ENCODE measurements at places on chromosomes 7 and 10.

DNA sequence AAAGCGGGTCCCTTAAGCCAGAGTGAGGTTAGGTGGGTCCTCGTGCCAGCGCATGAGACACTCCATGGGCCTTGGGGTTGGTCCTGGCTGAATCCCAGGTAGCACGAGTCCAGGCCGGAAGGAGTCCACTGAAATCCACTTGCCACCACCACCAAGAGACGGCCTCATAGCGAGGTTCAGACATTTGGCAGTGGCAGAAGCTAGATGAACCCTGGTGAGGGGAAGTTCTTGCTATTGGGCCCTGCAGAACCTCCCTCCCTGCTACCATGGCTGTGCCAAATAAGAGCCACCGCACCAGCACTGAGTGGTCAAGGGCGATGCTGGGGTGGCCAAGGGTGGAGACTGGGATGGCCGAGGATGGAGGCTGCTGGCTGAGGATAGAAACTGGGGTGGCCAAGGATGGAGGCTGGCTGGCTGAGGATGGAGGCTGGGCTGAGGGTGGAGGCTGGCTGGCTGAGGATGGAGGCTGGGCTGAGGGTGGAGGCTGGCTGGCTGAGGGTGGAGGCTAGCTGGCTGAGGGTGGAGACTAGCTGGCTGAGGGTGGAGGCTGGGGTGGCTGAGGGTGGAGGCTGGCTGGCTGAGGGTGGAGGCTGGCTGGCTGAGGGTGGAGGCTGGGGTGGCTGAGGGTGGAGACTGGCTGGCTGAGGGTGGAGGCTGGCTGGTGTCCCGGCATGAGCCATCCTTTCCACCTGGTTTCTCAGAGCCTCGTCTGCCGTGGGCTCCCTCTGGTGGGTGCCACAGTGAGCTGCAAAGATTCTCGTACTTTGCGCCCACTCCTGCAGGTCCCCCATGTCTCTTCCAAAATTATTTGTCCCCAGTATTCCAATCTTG lies 88.2 kb downstream of the ELFN1 start:
- DNase-seq, result no peak

DNA sequence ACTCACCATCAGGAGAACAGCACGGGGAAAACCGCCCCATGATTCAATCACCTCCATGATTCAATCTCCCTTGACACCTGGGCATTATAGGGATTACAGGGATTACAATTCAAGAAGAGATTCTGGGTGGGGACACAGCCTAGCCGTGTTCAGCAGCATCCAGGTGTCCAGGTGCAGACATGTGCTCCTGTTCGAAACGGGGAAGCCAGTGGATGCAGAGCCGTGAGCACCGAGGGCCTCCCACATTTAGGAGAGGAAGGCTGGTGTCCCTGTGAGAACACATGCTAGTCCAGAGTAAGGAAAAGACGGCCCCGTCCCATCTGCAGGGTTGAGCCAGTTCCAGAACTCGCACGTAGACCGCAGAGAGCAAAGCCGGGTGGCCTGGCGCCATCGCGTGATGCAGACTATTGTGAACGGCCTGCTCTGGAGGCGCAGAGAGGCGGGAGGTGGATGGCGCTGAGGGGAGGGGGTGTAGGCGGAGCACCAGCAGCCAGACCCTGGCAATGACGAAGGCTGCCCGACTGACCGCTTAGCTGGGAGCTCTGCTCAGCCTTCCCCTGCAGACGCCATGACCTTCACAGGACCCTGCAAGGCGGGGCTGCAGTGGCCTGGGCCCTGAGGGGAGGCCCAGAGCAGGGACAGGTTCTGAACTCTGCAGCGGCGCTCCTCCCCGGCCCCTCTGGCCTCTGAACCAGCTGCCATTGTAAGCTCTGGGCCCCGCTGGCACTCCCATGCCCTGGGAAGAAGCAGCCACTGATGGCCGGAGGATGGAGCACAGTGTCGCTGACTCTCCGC lies 141.6 kb upstream of the TCERG1L start:
- no peak for DNase-seq

- DNase-seq, result no peak
These were observed 154.4 kb downstream of the CUBN start for GRCh38 chr10:16975188-16975587.

GRCh38 chr10:97494863-97495506 lies 3.2 kb downstream of the MMS19 start:
- no peak for DNase-seq

- DNase-seq, result no peak
These were observed 49.7 kb downstream of the UNC5B start for GRCh38 chr10:71262027-71262426.

DNA sequence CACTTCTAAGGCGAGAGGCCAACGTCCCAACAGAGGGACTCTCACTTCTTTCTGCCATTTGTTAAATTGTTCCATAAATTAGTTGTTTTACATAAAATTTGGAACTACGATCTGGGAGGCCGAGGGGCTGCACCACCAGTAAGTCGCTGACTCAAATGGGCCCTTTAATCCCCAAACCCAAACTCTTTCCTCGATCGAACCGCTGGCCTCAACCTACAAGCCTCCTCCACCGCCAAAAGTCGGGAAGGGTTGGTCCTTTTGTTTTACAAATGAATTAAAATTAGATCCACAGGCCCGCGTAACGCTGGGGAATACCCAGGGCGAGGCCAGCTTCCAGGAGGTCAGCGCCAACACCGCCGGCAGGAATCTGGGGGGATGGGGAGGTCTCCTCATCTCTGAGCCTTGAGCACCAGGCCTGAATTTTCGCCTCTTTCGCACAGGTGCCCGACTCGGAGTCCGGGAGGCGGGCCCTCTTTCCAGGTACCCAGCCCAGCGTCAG lies 1.2 kb upstream of the FOXI2 start:
- DNase-seq, result no peak

- no peak for DNase-seq
These were observed 19.7 kb downstream of the MBL2 start for GRCh38 chr10:52752801-52753445.

GRCh38 chr7:39971924-39972323 lies 21.9 kb downstream of the CDK13 start:
- no peak for DNase-seq

DNA sequence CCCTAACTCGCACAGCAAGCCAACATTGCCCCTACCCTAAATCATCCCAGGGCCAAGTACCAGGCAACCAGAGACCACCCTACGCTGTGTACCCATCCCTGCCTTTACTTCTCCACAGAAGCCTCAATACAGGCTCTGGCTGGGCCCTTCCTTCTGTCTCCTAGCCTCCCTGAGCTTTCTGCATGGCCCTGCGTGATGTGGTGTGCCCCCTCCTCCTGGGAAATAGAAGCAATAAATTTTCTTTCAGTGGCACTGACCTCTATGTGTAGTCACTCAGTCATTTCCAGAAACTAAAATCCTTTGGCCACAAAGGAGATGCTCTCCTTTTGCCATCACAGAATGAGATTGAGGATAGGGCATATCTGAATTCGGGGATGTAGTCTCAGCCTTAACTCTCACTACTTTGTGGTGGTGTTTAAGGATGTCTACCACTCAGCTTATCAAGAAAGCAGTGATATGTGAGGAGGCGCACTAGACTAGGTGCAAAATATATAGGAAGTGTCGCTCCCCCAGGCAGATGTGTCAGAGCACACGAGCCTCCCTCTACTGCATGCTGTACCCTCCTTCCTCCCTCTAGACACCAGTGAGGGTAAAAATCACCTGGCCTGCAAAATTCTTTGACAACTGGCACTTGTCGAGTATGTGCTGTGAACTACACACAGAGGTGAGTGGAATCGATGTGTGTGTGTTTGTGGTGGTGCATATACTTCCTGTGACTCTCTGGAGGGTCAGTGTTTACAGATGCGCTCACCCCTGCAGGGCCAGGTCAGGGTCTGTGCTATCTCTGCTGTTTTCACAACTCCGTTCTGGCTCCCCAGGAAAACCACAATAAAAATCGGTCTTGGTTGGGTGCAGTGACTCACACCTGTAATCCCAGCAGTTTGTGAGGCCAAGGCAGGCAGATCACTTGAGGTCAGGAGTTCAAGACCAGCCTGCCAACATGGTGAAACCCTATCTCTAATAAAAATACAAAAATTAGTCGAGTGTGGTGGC lies 825.9 kb upstream of the IGFBP3 start:
- no peak for DNase-seq

DNA sequence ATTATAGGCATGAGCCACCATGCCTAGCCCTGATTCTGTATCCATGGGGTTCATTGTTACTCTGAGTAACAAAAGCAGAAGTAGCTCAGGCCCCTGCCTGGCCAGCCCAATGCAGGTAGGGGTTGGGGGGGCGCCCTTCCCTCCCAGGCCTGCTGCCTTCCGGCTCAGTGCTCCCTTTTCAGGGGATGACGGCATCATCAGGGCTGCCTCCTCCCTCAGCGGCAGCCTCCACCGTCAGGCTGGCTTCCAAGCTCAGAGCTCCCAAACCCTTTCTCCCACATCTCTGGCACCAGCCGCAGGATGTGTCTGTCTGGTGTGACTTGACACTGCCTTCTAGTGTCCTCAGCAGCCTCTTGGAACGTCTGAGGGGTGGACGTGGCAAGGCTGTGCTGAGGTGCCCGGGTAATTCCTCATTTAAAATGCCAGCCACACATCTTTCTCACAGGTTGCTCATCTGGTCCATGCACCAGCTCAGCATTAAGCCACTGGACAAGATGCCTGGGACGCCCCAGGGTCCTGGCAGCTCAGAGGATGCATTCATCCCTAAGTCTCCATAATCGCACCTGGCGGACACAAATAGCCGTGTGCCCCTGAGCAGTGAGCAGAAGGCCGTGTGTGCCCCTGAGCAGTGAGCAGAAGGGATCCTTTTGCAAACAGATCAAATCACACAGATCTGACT lies 38.2 kb downstream of the PAPOLB start:
- no peak for DNase-seq

DNA sequence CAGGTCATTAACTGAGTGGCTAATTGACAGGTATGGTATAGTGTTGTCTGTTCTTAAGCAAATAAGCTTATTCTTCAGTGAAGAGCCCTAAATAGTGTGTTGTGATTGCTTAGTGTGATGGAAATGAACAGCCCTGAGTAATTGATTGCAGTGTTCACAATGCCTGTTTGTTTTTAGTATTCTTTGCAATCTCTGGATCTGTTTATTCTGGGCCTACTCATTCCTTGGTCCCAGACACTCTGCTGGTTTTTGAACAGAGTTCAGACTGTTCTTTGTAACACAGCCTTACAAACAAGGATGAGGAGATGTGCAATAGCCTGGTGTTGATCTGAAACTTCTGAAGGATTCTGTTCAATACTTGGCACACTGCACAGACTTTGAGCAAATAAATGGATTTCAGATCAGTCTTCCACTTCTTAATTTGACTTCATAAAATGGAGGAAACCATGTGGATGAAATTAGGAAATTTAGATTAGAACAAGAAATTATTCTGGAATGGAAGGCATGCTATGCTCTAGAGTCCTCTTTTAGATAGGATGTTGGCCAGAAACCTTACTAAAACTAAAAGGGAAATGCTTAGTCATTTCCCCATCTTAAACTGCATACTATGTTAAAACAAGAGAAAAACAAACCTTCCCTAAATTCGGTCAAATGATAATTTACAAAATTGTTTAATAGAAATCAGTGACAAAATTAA lies 444.2 kb upstream of the SEMA3D start:
- no peak for DNase-seq

- DNase-seq, result no peak
These were observed 121.8 kb upstream of the HPS1 start for GRCh38 chr10:98568551-98568950.

DNA sequence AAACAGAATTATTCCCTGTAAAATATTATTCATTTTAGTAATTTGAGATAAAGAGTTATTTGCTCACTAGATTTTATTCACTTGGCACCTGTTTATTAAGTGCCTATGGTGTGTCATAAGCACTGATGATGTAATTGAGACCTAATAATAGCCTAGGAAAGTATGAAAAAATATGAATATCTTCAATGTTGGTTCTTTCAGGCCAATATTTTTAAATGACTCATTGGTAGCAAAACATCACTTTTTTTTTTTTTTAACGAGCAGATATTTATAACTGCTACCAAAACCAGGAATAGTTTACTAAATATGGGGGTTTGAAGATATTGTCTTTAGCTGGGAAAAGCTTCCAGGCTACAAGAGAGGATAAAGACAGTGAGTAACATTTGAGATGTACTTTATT lies 228.0 kb downstream of the PRKG1 start:
- no peak for DNase-seq

GRCh38 chr10:121418126-121418777 lies 180.0 kb downstream of the FGFR2 start:
- no peak for DNase-seq

DNA sequence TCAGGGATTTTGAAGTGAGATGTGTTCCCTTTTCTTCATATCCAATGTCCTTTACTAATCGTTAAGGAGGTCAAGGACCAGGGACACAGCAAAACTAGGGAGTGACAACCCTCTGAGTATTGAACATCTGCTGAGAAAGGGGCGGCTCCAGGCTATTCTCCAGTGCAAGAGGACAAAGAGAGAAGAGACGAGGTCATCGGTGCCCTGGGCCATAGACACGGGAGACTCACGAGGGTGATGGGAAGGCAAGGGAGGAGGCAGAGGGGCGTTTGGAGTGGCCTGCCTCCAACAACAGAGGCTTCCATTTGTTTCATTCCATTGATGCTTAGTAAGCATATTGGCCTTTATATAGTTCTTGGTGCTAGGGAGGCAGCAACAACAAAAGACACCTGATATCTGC lies 268.4 kb downstream of the CXCL12 start:
- no peak for DNase-seq

GRCh38 chr10:100826983-100827818 lies 81.8 kb downstream of the PAX2 start:
- no peak for DNase-seq

DNA sequence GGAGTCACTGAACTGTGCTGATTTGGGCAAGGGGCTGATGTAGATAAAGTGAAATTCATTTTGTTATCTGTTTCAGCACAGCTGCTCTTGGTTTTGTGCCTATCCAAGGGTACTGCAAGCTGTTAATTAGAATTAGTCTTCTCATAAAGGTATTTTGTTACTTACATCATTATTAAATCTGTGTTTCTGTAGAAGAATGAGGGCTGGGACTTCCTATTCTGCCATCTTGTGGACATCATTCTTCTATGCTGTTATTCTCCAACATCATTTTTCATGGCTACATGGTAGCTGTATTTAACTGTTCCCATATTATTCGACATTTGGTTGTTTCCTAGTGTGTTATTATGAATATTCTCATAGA lies 76.2 kb upstream of the CCDC71L start:
- no peak for DNase-seq

GRCh38 chr7:137976696-137977095 lies 25.2 kb downstream of the CREB3L2 start:
- no peak for DNase-seq

DNA sequence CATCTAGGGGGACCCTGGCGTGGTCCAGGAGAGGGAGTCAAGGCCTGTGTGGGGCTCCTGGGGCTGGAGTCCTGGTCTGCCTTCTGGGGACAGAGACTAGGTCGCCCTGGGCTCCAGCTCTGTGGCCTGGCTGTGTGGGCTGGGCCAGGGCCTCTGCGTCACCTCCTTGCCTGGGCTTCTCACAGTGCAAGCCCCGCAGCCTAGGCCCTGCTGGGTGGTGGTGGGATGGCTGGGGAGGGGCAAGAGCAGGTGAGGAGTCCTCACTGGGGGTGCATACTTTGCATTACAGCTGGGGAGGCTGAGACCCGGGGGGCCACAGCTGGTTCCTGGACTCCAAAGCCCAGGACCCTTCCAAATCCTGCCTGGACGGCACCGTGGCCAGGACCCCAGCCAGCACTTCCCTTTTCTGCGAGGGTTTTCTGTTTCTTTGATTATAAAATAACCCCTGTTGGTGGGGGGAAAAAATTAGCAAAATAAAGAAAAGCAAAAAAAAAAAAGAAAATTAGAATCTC lies 23.5 kb downstream of the PWWP2B start:
- no peak for DNase-seq

GRCh38 chr7:105618016-105618296 lies 36.7 kb upstream of the EFCAB10 start:
- DNase-seq, result no peak
